Cortex of kidney (tissue), 1 donor: ENCODE measurements at places on chromosomes 13 and 19.

GRCh38 chr19:33187183-33187540 is 7.0 kb upstream of the LRP3 start:
- no peak for DNase-seq

DNA sequence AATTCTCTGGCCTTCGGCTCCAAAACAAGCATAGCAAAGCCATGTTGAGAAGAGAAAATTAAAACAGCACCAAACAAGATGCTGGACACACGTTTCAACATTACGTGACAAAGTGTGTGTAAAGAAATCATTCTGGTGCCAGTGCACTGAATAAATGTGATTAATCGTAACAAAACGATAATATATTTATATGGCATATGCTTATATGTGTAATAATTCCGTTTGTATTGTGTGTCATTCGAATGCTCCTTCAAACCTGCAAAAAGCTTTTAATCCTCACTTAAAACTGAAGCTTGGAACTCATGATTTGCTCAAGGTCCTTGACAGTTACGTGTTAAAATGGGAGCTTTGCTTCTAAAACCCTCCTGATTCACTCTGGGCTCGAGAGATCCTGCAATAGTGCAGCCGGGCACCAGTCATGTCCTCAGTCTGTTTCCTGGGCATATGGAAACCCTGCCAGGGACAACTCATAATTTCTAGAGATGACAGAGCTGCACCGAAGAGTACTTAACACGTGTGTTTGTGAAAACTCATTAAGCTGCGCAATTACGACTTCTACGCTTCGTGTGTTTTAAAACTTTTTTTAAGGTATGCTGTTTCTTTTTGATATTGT is 731 bp upstream of the AKAP8L start:
- DNase-seq: no peak

GRCh38 chr19:406135-406781 is 2.7 kb downstream of the C2CD4C start:
- no peak for DNase-seq

GRCh38 chr13:99015606-99016490 is 38.0 kb upstream of the DOCK9 start:
- DNase-seq: no peak

GRCh38 chr13:113731192-113732175 is 27.5 kb upstream of the TMEM255B start:
- no peak for DNase-seq

DNA sequence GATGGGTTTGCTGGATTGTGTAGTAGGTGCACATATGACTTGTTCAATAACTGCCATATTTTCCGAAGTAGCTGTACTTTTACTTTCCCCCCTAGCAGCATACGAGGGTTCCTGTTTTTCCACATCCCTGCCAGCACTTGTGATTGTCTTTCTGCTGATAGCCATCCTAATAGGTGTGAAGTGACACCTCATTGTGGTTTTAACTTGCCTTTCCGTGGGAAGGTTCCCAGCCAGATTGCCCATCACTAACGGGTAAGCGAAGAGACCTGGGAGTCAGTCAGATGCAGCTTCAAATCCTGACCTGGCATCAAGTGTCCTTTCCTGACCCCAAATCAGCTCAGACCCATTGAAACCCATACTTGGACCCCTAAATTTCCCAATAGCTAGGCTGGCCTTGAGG is 4.5 kb downstream of the CLPTM1 start:
- DNase-seq: no peak

DNA sequence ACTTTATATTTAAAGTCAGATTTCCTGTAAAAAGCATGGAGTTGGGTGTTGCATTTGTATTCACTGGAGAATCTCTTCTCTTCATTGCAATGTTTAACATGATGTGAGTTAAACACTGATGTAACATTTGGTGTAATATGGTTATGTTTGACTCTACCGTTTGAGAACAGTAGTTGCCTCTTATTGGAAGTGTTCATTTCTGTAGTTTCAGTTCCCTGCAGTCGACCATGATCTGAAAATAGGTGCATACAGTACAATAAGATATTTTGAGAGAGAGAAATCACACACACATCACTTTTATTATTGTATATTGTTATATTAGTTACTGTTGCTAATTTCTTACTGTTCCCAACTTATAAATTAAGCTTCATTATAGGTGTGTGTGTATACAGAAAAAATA is 105.2 kb upstream of the SPACA7 start:
- no peak for DNase-seq

DNA sequence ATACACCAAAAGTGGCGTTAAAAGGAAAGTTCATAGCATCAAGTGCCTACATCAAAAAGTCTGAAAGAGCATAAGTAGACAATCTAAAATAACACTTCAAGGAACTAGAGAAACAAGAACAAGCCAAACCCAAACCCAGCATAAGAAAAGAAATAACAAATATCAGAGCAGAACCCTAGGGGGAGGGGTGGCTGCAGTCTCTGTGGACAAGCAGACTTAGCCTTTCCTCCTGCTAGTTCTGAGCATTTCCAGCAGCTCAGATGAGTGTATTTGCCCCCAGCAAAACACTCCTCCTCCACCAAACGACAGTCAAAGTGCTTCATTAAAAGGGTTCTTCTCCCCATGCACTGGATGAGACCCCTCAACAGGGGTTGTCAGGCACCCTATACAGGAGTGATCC is 7.1 kb upstream of the ZNF90 start:
- DNase-seq: no peak

GRCh38 chr13:63680704-63681103 is 2265.1 kb upstream of the PCDH20 start:
- DNase-seq: no peak

GRCh38 chr13:30192320-30193093 is 114.8 kb downstream of the KATNAL1 start:
- no peak for DNase-seq

- no peak for DNase-seq
Measured at GRCh38 chr19:33383720-33384292, 10.3 kb downstream of the CEBPG start.

GRCh38 chr19:1819341-1820255 is 7.5 kb upstream of the ATP8B3 start:
- no peak for DNase-seq

DNA sequence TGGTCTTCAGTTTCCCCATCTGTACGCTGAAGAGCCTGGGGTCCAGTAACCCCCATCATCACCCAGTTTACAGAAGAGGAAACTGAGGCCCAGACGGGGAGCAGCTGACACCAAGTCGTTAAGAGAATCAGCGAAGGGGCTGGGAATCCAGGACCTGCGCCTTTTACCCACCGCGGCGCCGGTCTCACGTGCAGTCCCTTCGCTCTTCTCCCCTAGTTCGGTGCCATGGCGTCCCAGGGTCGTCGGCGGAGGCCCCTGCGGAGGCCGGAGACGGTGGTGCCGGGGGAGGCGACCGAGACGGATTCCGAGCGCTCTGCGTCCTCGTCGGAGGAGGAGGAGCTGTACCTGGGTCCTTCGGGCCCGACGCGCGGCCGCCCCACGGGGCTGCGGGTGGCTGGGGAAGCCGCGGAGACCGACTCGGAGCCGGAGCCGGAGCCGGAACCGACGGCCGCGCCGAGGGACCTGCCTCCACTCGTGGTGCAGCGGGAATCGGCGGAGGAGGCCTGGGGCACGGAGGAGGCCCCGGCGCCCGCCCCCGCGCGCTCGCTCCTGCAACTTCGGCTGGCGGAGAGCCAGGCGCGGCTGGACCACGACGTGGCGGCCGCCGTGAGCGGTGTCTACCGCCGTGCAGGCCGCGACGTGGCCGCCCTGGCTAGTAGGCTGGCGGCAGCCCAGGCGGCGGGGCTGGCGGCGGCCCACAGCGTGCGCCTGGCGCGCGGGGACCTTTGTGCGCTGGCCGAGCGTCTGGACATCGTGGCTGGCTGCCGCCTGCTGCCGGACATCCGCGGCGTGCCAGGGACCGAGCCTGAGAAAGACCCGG is 698 bp downstream of the BLOC1S3 start:
- no peak for DNase-seq
